Adrenal gland (tissue), 19 donors: ENCODE measurements at places on chromosomes 12 and 14.

GRCh38 chr14:70822530-70823185, 13.3 kb upstream of the MAP3K9 start:
- H3K27me3 ChIP-seq: no peaks in the 10 kb centered on the region
- H3K4me1 ChIP-seq: peaks cover 8% of the 10 kb centered on the region
- no peaks in the 10 kb centered on the region for H3K36me3 ChIP-seq

GRCh38 chr12:5043589-5044419, at the start of gene KCNA5:
Gene KCNA5, plus strand, starts transcription at chr12:5043879. Its CDS starts 269 bp downstream, at chr12:5044148.
- H3K27ac ChIP-seq: no peak within 1 kb of the TSS
- no peak for DNase-seq
- no peaks in the 10 kb centered on the region for H3K36me3 ChIP-seq
- no peaks in the 10 kb centered on the region for H3K4me1 ChIP-seq
- H3K4me3 ChIP-seq: no peak within 1 kb of the TSS

- H3K27me3 ChIP-seq: no peaks in the 10 kb centered on the region
- no peak overlapping the region for H3K4me3 ChIP-seq
- peak overlapping the region; percentile 82 for H3K27ac ChIP-seq
- peaks cover 42% of the 10 kb centered on the region for H3K4me1 ChIP-seq
Observed at GRCh38 chr14:101876555-101876938, 87.8 kb upstream of the DYNC1H1 start.

DNA sequence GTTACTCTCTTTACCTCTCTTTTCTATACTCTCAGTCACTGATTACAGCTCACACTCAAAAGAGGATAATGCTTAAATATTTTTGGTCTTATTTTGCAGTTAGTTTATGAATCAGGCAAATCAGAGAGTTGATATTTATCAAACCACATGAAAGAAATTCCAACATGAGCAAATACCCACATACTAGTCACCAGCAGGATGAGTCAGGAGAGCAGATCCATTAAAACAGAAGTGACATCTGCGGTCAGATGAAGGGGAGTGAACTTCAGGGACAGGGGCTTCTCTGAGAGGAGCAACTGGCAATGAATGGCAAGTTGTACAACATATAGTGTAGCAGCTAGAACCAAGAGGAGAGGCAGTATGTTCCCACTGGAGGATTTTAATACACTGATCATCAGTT, 258.7 kb downstream of the SYT10 start:
- H3K27ac ChIP-seq: no peak overlapping the region
- H3K4me1 ChIP-seq: no peaks in the 10 kb centered on the region
- no peak for DNase-seq
- no peaks in the 10 kb centered on the region for H3K36me3 ChIP-seq
- H3K4me3 ChIP-seq: no peak overlapping the region
